ENCODE measurements at places on chromosomes 7 and 10.

- no peak for DNase-seq
These were observed 210.1 kb downstream of the TNS3 start for GRCh38 chr7:47371733-47372368.

GRCh38 chr10:94963901-94964300 lies 25.4 kb downstream of the CYP2C9 start:
- DNase-seq, result no peak

GRCh38 chr10:4894335-4894734 lies 68.3 kb downstream of the AKR1E2 start:
- DNase-seq, result no peak

- DNase-seq, result no peak
These were observed 6.5 kb upstream of the CRHR2 start for GRCh38 chr7:30688718-30689221.

GRCh38 chr10:116185199-116185867 lies 87.7 kb downstream of the GFRA1 start:
- no peak for DNase-seq

DNA sequence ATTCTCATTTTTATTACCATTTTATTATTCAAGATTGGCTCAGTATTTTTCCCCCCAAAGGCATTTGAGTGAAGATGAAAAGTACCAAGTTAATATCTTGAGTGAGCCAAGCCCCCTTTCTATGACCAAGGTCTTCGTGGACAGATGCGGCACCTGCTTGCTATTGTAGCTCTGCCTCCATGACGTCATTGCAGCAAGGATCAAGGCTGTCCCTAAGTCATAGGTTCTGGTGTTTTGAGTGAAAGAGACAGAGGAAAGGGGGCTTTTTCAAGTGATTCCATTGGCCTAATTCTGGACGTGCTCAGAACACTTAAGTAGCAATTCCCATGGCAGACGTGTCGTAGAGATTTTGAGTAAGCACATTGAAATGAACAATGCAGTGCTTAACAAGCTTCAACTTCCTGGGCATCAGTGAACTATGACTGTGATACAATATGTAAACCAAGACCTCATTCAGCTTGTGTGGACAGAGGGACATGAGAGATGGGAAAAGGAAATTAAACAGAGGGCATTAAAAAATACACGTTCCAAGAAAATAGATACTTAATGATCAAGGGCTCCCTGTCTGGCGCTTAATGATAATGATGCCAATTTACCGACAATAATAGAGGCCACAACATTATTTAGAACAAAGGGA lies 248.7 kb upstream of the NPVF start:
- DNase-seq, result no peak

DNA sequence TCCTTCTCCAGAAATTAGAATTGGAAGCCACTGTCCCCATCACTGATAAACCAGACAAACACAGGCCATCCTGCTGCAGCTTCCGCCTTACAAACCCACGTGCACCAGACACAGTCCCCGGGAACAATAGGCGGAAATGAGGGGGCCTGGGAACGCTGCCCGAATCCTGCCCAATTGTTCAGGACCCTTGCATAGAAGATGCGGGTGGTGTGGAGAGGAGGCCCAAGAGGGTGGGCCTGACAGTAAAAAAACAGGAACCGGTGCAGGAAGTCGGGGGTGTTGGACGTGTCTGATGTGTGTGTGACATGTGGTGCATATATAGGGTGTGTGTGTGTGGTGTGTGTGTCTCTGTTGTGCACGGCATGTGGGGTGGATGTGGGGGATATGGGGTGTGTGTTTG lies 26.5 kb upstream of the CHST15 start:
- no peak for DNase-seq

- peak; percentile 97 for DNase-seq
These were observed 98.6 kb downstream of the GRK5 start for GRCh38 chr10:119305860-119306513.

DNA sequence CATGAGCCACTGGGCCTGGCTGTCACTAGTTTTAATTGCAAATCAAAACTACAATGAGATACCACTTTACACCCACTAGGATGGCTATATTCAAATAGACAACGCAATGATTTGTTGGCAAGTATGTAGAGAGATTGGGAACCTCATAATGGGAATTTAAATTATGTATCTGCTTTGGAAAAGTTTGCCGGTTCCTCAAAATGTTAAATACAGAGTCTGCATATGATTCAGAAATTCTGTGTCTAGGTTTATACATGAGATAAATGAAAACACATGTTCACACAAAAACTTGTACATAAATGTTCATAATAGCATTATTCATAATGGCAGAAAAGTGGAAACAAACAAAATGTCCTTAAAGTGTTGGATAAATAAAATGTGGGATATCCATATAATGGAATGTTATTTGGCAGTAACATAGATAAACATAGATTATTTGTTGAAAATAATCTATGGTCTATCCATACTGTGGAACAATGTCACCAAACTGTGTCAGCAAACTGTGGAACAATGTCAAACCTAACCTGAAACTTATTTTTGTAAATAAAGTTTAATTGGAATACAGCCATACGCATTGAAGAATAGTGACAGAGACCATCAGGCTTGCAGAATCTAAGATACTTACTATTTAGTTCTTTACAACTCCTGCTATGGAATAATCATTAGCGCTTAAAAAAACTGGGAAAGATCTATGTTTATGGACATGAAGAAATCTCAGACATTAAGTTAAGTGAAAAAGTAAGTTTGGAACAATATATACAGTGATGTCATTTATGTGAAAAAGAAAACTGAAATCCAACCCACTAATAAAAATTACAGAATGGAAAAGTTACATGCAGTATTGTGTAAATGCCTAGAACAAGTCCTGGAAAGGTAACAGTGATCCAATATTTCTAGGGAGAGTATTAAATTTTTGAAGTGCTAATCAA lies 70.9 kb downstream of the CCDC7 start:
- no peak for DNase-seq

DNA sequence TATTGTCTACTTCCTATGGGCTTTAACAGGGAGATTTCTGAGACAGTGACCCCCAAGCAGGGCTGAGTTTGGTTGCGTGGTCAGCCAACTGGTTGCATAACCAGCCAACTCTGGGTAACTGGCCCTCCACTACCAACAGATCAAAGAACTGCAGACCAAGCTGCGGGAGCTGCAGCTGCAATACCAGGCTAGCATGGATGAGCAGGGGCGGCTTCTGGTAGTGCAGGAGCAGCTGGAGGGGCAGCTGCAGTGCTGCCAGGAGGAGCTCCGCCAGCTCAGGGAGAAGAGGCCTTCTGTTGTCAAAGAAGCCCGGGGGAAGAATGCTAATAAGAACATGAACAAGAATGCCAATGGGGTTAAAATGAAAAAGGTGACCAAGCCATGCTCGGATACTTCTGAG lies 15.7 kb upstream of the FLNC start:
- DNase-seq, result no peak

DNA sequence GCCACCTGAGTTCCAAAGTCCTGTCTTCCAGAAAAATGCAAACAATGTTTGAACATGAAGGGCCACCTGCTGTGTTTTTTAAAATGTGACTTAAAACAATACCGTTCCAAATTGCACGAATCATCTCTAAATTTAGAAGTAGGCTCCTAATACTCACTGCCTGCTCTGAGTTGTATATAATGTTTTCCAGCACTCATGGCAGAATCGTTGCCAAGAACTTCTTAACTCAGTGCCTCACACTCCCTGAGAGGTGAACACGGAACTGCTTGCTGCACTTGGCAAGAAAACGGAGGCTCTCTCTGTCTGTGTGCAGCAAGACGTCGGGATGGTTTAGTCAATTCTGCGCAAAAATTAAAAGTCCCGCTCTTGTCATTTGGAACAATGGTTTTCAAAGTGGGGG lies 757.3 kb upstream of the AUTS2 start:
- DNase-seq, result no peak

- no peak for DNase-seq
These were observed 28.2 kb downstream of the CUBN start for GRCh38 chr10:17101257-17101909.

DNA sequence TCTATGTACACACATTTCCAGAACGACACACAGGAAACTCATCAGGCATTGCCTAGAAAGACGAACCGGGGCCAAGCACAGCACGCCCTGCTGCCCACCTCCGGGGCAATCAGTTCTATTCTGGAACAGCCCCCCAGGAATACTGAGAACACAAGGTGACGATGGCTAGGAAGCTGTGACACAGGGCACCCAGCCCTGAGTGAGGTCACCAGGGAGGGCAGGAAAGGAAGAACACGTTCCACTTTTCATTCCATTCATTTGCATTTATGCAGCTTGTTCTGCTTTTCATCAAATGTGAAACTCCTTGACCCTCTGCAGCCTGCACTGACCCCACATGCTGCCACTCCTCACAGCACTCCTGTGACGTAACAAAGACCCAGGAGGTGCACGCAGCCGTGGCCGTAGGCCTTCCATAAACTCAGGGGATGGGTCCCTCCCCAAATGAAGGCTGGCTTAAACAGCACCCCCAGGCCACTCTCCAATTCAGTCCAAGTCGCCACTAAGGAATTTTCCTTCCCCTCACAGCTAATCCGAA lies 28.9 kb downstream of the MAD1L1 start:
- DNase-seq, result no peak

GRCh38 chr10:55750458-55750857 lies 610.6 kb downstream of the ZWINT start:
- DNase-seq, result no peak

DNA sequence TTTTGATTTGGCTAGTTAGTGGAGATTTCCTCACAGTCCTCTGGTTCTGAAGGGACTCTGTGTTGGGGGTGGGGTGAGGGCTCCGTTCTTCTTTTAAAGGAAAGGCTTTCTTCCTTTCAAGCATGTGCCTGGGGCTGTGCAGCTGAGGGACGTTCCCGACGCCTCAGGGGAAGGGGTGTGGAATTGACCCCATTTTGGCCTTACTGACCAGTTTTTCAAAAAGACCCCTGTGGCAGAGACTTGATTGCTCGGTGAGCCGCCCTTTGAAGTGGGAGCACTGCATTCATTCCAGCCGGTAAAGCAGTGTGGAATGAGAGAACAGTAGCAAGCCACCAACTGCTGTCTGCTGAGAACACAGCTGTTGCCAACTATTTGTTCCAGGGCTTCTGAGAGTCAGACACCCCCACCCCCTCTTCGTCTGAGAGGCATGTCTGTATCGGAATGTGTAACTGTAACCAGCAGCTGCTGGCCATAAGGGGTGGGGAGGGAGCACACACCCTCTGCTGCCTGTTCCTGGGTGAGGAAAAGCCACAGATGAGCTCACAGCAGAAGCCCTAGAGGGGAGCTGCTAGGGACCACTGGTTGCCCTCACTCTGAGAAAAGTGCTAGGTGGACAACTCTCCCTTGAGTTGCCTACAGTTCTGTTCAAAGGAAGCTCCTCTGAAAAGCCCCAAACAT lies 33.2 kb downstream of the WBP1L start:
- no peak for DNase-seq

- DNase-seq, result no peak
These were observed 158.2 kb downstream of the WNT2 start for GRCh38 chr7:117164620-117165019.

DNA sequence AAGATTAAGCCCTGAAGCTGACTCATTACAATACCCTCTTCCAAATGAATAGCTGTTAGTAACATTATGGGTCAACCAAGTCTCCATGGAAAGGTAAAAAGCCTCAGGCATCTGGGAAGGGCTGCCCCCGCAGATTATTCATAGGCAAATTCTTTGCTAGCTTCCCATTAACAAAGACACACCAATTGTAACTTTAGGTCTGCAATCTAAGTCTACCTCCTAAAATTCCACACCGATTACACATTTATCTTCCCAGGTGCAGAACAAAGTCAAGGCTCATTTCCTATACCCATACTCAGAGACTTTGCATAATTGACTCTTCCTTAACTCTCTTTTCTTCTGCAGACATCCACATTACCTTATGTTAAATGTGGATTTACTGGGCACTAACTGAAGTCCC lies 826.3 kb upstream of the MBL2 start:
- no peak for DNase-seq

DNA sequence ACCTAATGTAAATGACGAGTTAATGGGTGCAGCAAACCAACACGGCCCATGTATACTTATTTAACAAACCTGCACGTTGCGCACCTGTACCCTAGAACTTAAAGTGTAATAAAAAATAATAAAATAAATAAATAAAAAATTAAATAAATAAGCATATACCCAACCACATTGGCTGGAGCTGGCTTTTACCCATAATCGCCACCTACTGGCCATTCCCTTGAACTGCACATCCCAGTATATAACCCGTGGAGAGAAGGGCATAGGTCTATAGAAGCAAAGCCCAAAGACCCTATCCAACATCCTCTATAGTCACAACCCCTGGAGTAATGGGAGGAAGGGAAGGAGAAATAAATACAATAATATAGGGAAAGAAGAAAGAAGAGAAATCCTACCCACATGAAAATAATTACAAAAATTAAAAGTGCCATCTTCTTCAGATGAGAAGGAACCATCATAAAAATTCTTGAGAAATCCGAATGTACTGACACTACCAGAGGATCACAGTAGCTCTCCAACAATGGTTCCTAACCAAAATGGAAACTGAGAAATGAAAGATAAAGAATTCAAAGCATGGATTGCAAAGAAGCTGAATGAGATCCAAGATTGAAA lies 65.6 kb downstream of the TWIST1 start:
- DNase-seq, result peak; percentile 37

- DNase-seq, result no peak
These were observed 3.1 kb downstream of the ZRANB1 start for GRCh38 chr10:124944982-124945381.

- no peak for DNase-seq
These were observed 20.5 kb downstream of the FBH1 start for GRCh38 chr10:5910323-5911100.
